ENCODE measurements at places on chromosomes 12 and 14. TPM values are rescaled to one million over a fixed set of nuclear protein-coding genes. Genes with fewer than 3 reads are reported as not detected.

DNA sequence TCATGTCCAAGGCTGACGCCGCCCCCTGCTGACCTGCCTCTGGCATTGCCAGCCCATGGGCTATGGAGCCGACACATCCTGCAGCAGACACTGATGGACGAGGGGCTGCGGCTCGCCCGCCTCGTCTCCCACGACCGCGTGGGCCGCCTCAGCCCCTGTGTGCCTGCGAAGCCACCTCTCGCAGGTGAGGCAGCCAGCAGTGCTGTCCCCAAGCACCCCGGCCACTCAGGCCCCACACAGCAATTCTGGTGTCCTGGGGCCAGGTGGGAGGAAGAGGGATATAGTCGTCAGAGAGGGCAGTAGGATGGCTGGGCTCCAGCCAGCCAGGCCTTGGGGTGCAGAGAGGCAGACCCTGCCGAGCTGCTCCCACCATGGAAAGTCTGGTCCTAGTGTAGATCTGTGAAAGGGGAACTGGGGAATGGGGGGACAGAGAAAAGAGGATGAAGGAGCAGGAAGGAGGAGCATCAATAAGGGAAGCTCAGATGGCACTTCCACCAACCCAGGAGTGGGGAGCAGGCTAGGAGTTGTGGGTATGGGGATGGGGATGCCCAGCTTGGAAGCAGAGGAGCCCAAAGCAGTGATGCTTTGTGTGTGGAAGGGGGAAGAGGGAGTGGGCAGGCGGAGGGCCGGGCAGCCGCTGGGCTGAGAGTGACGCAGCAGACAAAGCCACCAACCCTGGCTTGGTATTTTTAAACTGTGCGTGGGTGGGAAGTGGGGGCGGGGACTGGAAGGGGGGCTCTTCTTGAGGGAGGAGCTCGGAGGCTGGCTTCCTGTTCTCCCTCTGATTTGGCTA, 4.7 kb downstream of the NAB2 start:
- no peak for DNase-seq

DNA sequence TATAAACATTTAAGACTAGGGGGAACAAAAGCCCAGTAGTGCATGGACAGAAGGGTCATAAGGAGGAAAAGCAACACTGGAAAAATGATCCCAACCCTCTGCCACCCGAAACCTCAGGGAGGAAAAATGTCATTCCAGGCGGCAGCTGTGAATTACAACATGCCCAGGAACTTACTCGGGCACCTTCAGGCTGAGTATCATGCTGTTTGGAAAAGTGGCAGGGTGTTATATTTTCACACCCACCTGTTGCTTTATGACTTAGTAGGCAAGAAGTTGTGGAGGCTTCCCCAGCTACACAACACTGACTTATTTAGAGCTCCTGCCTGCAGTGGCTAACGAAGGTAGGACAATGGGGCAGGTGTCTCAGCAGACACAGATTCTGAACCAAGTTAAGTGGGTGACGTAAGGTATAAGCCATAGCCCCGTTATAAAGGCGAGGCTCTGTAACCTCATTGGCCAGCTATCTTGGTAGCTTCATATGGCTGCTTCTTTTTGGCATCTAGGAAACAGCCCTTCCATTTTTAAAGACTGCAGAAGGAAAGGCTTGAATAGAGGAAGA, 96.1 kb upstream of the IFNG-AS1 start:
- no peak for DNase-seq

DNA sequence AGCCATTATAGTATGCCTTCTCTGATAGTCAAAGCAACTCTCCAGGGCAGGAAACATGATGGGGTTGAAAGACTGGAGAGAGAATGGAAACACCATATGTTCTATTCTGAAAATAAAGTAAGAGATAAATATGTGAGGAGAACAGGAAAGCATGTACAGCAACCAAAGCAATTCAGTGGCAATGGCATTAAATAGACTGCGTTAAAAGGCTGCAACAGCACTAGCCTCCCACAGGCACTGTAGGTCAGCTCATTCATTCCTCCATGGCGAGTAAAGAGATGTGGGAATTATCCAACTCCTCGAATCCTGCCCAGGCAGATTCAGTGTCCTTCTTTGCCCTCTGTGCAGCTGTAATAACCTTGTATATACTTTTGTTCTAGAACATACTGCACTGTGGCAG, 43.8 kb downstream of the ANO6 start:
- no peak for DNase-seq

GRCh38 chr12:5051334-5051733, 7.7 kb downstream of the KCNA5 start:
- no peak for DNase-seq

DNA sequence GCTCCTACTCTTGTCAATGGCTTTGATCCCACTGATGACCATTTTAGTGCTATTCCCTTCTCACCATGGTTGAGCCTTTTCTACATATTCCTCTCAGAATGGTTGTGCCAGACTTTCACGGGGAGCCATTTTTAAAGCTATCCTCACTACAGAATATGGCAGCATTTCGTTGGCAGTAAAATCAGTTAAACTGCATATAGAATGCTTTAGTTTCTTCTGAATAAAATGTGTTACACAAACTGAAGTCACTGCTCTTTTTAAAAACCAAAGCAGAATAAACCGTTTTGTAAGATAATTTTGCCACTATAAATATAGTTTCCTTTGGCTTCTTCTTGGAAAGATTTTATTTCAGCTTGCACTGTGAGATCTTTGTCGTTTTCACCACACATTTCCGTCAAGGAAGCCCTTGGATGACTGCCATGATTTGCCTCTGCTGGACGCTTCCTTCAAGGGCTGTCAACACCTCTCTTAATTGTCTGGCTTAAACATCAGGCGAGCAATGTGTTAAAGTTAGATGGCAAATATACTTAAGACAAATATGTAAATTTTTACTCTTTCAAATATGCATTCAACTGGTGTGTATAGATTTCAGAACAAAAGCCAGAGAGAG, 624.2 kb downstream of the DIO2 start:
- DNase-seq: no peak

DNA sequence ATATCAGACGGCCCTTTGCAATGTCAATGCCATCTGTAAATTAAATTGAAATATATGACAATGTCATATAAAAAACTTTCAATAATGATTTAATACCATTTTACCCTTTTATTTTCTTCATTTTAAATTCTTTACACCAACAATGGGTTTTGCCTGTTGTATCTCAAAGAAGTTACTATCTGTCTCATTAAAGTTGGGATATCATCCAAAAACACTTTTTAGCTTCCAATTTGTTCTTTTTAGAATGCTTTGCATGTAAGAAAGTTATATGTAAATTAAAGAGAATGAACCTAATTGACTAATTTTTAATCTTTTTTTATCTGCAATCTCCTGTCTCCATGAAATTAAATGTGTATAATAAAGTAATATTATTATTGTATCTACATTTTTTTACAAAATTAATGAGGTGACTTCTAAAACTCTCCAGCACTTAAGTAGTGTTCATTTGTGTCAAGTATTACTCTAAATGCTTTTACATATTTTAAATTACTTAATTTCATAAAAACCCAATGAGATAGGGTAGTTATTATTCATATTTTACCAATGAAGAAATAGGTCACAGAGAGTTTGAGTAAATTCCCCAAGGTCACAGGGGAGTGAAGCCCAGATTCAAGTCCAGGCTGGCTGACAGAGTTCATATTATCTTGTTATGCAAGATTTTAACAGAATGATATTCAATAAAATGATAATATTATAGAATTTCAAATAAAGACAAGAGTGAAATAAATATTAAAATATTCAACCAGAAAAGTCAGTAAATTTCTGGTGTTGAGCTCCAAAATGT, 673.0 kb upstream of the FLRT2 start:
- DNase-seq: no peak

- DNase-seq: no peak
These were observed 46.7 kb downstream of the TNFAIP2 start for GRCh38 chr14:103169954-103170353.

DNA sequence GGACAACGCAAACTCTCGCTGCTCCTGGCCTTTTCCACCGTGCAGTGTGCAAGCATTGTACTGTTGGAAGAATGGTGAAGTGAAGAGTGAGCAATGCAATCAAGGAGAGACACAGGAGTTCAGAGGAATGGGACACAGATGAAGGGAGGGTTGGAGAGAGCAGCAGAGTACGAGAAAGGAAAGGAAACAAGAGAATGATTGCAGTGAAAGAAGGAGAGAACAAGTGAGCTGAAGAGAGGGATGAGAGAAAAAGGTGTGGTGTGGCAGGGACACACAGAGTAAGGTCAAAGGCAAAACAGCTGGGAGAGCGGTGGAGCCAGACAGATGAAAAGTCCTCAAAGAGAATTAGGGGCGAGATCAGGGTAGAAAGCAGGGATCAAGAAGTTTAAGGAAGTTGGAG, 13.0 kb downstream of the CACNB3 start:
- no peak for DNase-seq

GRCh38 chr12:97681612-97682504, 219.3 kb downstream of the RMST start:
- no peak for DNase-seq

- no peak for DNase-seq
These were observed 498.9 kb downstream of the SLC6A15 start for GRCh38 chr12:84413656-84414055.

TAS2R13 gene
- polyA plus RNA-seq: not detected

Measured in BJ (cell line).